DMS 273 treated with DMSO at 0.1 percent for 48 hours (cell line): ENCODE measurements at places on chromosomes 1 and 21.
A peak's percentile ranks its signal among the peaks of the same experiment; 100 is the strongest.

- DNase-seq, result no peak
Measured at GRCh38 chr1:167263819-167264464, 43.3 kb downstream of the POU2F1 start.

- peak; percentile 98 for DNase-seq
Measured at GRCh38 chr21:32334980-32335531, 36.4 kb downstream of the MRAP start.

GRCh38 chr1:98403963-98404480 is 257.5 kb upstream of the SNX7 start:
- no peak for DNase-seq

DNA sequence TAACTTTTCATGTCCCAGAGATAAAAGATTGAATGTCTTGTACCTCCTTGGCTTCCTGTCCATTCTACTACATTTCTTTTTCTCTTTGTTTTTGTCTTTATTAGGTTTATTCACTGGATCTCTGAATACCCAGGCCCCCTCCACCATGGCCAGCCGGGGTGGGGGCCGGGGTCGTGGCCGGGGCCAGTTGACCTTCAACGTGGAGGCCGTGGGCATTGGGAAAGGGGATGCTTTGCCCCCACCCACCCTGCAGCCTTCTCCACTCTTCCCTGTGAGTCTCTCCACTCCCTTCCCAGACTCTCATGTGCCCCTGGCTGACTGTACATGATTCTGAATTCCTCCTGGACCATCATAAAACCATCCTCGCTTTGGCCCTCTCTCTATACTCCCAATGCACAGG is 10.2 kb downstream of the POLR3GL start:
- no peak for DNase-seq

DNA sequence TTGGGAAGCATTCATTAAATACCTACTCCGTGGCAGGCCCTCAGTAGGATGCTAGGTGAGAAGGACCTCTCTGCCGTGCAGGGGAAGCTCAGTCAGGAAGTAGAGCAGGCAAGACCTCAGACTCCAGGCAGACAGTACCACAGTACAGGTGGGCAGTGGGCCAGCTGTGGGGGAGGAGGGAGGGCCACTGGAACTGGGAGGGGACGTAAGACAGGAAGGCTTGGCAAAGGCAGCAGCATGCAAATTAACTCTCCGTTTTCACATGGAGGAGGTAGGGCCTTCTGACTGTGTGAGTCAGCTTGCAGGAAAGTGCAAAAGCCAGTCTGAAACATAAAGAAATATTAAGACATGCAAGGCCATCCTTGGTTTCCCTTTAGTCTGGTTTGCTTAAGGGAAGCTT is 157.7 kb downstream of the TRIM33 start:
- DNase-seq, result peak; percentile 91

- DNase-seq, result no peak
Measured at GRCh38 chr21:19547951-19548840, 1144.6 kb upstream of the TMPRSS15 start.

- DNase-seq, result no peak
Measured at GRCh38 chr1:161499099-161500039, 5.9 kb upstream of the FCGR2A start.

GRCh38 chr1:2060072-2060471 is 9.9 kb downstream of the PRKCZ start:
- DNase-seq, result no peak

GRCh38 chr1:71068325-71069240 is 12.3 kb downstream of the ZRANB2 start:
- DNase-seq, result no peak

- no peak for DNase-seq
Measured at GRCh38 chr1:194013561-194013960, 827.1 kb upstream of the B3GALT2 start.

- DNase-seq, result no peak
Measured at GRCh38 chr1:94068999-94069918, 51.7 kb downstream of the ABCA4 start.

DNA sequence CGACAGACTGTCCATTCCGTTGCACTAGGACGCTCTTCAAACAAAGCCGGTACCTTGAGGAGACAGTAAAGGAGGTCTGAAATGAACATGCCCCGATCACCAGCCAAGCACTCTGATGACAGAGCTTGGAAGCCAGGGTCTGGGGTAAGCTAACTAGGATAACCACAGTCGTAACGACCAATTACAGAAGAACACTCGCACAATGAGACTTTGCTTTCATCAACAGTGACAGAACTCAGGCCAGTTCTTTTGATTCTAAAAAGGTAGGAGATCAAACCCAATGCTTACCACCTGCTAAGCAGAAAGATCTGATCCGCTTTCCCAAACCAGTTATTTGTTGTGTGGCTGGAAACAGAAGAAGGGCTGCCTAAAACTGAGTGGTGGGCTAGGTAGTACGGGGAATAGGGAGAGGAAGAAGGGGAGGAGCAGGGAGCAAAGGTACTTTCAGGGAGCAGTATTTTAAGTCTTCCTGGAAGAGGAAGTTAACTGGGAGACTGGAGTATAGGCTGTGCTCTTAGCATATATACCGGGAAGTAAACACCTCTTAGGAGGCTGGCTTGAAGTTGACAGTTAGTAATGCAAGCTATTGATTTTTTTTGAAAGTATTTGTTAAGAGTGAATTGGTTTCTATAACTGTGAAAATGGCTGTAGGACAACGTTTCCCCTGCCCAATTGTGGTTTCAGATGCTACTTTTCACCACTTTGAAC is 38.4 kb downstream of the UCK2 start:
- DNase-seq, result no peak

- DNase-seq, result no peak
Measured at GRCh38 chr1:174013864-174014418, 8.2 kb downstream of the RC3H1 start.

- DNase-seq, result no peak
Measured at GRCh38 chr1:42955311-42956063, 3.2 kb downstream of the SLC2A1 start.

DNA sequence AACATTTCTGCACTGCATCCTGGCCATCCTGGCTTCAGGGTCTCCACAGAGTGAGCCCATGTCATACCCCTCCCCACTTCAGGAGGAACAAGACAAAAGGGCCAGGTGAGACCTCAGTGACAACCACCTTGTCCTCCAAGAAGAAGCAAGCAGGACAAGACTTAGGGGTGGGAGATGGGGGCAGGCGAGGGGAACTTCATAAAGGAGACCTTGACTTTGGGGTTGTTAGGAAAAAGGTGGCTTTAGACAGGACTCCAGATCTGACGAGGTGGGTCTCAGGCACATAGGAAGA is 24.0 kb upstream of the SLAMF9 start:
- no peak for DNase-seq

DNA sequence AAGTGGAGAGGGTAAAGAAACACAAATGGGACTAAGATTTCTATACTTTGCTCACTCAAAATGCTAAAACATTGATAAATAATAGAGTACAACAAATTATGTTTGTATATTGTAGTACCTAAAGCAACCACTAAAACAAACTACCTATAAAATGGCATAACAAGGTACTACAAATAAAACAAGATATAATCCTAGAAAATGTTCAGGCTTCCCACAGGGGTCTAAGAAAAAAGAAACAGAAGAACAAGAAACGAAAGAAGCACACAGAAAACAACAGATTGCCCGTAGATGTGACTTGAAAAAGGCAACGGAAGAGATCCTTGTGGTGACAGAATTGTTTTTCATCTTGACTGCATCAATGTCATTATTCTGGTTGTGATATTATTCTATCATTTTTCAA is 63.3 kb upstream of the ADGRL4 start:
- DNase-seq, result no peak

GRCh38 chr1:151989211-151989862 is 4.3 kb downstream of the S100A10 start:
- no peak for DNase-seq

GRCh38 chr1:96865731-96866685 is 144.4 kb downstream of the PTBP2 start:
- DNase-seq, result no peak

- DNase-seq, result peak; percentile 90
Measured at GRCh38 chr1:39833121-39833520, 44.5 kb upstream of the BMP8B start.

- no peak for DNase-seq
Measured at GRCh38 chr21:32113486-32113885, 165.4 kb downstream of the MIS18A start.

- DNase-seq, result no peak
Measured at GRCh38 chr1:113965703-113966412, 13.4 kb upstream of the OLFML3 start.

GRCh38 chr1:204036882-204037655 is 35.8 kb upstream of the SOX13 start:
- no peak for DNase-seq

DNA sequence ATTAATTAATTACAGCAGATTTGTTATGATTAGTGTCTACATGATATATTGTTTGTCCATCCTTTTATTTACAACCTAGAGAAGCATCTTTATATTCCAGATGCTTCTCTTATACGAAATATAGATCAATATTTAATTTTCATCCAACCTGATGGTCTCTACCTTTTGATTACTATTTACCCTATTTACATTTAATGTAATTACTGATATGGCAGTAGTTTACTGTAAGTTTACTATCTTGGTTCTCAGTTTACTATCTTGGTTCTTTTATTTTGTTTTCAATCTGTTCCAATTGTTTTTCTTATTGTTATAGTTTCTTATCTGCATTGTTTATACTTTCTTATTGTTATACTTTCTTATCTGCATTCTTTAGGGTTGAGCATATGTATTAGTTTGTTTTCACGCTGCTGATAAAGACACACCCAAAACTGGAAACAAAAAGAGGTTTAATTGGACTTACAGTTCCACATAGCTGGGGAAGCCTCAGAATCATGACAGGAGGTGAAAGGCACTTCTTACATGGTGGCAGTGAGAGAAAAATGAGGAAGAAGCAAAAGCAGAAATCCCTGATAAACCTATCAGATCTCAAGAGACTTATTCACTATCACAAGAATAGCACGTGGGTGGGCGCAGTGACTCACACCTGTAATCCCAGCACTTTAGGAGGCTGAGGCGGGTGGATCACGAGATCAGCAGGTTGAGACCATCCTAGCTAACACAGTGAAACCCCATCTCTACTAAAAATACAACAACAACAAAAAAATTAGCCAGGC is 28.9 kb downstream of the FAF1 start:
- DNase-seq, result no peak

- DNase-seq, result no peak
Measured at GRCh38 chr1:245603311-245603865, 448.6 kb downstream of the KIF26B start.

DNA sequence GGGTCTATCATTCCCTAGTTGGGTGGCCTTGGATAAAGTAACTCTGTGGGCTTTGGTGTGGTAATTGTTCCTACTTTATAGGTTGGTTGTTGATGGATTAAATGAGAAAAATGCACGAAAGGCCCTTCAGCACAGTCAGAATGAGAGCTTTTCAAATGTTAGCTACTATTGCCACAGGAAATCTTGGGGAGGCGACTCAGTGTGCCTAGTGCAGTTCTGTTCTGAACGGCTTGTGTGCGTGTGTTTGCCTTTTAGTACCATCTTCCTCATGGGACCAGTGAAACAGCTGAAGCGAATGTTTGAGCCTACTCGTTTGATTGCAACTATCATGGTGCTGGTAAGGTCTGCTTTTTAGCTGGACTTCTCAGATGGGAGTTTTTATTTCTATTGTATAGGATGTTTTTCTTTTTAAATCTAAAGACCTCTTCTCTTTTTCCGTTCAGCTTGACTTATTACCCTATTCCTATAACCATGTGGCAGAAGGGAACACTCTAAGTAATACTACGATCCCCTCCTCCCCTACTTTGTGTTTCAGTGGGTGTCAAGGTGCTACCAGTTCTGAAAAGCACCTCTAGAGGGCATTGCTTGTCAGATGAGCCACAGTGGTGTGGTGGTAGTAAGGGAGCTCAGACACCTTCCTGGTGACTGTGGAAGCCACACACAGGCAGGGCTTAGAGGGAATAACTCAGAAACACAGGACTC is 9.2 kb downstream of the SFT2D2 start:
- no peak for DNase-seq

DNA sequence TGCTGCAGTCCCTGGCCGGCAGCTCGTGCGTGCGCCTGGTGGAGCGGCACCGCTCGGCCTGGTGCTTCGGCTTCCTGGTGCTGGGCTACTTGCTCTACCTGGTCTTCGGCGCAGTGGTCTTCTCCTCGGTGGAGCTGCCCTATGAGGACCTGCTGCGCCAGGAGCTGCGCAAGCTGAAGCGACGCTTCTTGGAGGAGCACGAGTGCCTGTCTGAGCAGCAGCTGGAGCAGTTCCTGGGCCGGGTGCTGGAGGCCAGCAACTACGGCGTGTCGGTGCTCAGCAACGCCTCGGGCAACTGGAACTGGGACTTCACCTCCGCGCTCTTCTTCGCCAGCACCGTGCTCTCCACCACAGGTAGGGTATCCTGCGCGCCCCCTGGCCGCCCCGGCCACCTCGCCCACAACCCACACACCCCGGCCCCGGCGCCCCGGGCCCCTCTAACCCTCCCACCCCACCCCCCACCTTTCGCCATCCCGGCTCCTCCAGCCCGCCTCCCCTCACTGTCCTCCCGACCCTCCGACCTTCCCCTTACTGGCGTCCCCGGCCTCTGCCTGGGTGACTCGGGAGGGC is 352 bp downstream of the KCNK1 start:
- no peak for DNase-seq

DNA sequence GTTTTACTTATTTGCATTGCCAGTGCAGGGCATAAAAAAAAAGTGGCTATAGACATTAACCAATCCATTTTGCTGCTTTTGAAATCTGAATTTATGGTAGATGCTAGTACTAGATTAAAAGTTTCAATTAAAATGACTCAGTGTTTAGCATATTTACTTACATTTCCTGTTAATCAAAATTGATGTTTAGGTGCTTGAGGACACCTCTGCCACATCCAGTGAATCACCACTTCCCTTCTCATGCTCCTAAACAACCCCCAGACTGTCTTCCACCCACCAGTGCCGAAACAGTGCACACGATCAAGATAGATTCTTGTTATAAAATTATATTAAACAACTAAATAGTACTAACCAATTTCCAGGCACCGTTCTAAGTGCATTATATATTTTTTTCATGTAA is 32.7 kb downstream of the HSD17B7 start:
- DNase-seq, result no peak

DNA sequence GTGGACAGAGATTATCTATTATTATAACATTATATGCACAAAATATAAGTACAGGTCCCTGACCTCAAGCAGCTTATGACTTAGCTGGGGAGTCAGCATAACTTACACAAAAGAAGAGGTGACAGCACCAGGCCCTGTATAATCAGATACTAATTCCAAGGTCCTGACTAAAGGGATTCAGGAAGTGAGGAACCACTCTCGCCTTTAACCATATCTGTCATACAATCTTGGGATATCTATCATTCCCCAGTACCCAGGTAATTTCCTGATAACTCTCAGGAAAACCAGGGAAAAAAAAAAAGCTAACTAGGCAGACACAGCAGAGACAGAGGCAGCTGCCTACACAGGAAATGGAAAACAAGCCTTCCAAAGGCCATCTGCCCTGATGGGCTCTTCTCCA is 78.5 kb upstream of the CAMK1G start:
- no peak for DNase-seq
